Fibroblast of mammary gland (primary cell): ENCODE measurements at places on chromosomes 3 and 15.

DNA sequence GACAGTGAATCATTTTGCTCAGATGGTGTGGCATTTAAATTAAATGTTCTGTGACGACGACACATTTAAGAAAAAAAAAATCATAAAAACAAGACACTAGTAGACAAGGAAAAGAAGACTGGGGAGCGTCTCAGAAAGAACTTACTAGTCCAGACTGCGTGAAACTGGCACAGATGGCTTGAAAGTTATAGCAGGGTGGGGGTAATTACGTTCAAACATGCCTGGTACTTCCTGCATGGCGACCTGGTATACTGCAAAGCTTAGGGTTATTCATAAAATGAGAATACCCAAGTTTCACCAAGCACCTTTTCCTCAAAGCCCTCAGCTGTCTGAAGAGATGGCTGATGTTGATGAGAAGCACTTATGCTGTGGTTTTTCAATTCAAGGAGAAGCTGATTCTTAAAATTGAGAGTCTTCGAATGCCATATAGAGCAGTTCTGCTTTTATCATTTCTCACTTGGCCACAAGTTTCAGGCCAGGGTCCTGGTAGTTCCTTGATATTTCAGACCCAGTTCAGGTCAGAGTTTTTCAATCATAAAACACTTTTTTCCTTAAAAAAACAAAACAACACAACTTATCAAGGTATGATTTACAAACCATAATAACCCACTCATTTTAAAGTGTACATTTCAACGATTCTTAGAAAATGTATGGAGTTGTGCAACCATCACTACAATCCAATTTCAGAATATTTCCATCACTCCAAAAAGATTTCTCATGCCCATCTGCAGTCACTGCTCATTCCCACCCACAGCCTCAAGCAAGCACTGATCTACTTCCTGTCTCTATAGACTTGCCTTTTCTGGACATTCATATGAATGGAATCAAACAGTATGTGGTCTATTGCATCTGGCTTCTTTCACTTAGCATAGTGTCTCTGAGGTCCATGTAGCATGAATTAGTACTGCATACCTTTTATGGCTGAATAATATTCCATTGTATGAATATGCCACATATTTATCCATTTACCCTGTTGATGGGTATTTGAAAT, 24.7 kb downstream of the PCOLCE2 start:
- DNase-seq, result no peak

DNA sequence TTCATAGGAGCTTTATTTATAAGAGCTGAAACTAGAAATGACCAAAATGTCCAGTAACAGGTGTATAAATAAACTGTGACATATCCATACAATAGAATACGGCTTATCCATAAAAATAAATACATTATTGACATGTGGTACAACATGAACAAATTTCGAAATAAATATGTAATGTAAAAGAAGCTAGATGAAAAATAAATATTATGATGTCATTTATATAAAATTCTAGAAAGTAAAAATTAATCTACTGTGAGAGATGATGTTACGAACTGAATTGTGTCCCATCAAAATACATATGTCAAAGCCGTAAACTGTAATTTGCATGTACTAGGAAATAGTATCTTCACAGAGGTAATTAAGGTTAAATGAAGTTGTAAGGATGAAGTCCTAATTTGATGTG, 1104.9 kb downstream of the NSUN3 start:
- DNase-seq, result no peak

- no peak for DNase-seq
Measured at GRCh38 chr3:52079958-52080357, 23.6 kb upstream of the DUSP7 start.

DNA sequence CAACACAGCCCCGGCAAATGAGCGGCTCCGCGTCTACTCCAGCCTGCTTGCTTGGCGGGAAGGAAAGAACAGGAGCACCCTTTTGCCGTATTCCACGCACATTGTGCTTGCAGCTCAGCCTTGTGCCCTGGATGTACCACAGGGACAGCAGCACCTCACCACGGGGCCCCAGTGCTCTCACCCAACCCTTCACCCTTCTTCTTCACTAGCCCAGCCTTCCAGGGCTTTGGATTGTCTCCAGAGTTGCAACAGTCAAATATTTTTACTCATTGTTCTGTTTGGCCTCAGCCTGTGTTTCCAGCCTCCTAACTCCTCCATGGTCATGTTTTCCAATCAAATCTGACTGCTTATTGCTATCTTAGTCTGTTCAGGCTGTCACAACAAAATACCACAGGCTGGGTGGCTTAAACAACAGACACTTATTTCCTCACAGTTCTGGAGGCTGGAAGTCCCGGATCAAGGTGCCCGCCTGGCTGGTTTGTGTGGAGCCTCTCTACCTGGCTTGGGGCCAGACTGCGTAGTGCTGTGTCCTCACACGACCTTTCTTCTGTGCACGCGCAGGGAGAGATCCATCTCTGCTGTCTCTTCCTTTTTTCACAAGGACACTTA, 79.2 kb upstream of the ABHD17C start:
- peak; percentile 82 for DNase-seq
